ENCODE measurements at places on chromosomes 1 and 21.
A peak's percentile ranks its signal among the peaks of the same experiment; 100 is the strongest.

GRCh38 chr1:44811234-44811633 is 2.9 kb downstream of the BTBD19 start:
- peak; percentile 13 for DNase-seq

- no peak for DNase-seq
Observed at GRCh38 chr1:64543831-64544230, 73.9 kb downstream of the CACHD1 start.

DNA sequence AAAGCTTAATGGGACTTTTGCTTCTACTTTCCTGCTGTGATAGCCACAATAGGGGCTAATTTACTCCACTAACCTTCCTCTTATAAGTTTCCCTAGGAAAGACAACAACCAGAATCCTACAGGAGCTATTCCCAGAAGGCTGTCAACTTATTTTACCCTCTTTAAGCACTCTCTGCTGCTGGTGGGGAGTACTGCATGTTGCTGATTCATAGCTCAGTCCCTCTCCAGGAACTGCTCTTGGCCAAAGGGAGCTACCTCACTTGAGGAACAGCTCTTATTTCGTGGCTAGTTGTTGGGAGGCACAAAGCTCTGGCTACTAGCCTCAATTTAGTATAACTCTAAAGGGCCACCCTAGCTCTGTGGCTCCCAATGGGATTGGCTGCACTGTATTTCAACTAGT is 37.2 kb downstream of the ADSS2 start:
- no peak for DNase-seq

- no peak for DNase-seq
Observed at GRCh38 chr1:190159146-190159545, 318.5 kb downstream of the BRINP3 start.

- peak; percentile 94 for DNase-seq
Observed at GRCh38 chr1:161013488-161014230, 7.3 kb downstream of the F11R start.

DNA sequence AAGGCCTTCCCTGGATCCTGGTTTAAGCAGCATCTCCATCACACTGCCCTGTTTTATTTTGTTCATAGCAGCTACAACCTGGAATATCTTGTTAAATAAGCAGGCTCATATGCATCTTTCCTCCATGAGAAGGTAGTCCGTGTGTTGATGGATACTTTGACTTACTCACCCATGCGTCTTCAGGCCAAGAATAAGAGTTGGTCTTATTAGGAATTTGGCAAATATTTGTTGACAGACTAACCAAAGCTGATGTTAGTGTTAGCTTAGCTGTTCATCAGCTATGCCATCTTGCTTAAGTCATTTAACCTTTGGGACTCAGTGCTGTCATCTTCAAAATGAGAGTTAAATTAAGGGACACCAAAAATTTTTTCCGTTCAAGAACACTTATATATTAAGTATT is 59.2 kb downstream of the SASS6 start:
- DNase-seq, result no peak

DNA sequence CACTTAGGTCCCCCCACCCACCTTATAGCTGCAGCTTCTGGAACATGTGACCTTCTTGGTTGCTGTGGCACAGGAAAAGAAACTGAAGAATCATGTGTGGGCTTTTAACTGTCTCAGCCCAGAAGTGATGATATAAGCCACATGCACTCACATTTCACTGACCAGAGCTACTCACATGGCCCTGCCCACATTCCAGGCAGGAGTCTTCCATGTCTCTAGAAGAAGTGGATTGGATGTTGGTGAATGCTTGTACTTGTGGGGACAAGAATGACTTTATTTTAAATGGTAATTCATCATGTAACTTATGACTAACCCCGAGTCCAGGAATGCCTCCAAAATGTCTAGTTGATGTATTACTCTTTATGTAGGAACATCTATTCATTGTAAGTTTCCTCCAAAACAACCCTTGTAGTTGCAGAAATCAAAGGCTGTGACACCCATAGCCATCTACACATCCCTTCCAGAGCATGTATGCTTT is 15.8 kb upstream of the CAMK1G start:
- DNase-seq, result peak; percentile 58

GRCh38 chr1:47190857-47191256 is 1.0 kb upstream of the PDZK1IP1 start:
- no peak for DNase-seq

DNA sequence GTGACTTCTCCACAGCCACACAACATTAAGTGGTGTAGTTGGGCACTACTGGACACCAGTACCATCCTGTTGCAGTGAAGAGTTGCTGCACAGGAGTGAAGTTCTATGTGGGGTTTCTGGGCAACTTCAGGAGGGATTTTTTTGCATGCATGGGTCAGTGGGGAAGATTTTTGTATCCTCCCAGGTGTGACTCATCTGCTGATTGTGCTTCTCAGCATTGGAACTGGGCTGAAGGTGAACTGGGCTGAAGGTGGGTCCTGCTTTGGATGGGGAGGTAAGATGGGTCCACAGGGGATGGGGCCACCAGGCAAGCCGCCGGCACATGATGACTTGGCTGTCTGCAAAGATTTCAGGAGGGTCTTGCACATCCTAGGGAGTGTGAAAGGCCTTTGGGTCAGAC is 2.6 kb downstream of the SERINC2 start:
- no peak for DNase-seq

DNA sequence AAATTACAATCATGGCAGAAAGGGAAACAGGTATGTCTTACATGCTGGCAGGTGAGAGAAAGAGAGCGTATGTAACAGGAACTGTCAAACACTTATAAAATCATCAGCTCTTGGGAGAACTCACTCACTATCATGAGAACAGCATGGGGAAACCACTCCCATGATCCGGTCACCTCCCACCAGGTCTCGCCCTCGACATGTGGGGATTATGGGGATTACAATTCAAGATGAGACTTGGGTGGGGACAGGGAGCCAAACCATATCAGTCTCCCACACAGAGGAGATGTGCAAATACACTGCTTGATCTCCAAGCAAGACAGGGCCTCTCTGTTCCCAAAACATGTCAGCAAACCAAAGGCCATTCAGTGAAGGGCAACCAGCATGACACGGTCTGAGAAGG is 27.4 kb downstream of the LMX1A start:
- no peak for DNase-seq

GRCh38 chr1:181174861-181175260 is 86.4 kb downstream of the IER5 start:
- DNase-seq, result no peak

DNA sequence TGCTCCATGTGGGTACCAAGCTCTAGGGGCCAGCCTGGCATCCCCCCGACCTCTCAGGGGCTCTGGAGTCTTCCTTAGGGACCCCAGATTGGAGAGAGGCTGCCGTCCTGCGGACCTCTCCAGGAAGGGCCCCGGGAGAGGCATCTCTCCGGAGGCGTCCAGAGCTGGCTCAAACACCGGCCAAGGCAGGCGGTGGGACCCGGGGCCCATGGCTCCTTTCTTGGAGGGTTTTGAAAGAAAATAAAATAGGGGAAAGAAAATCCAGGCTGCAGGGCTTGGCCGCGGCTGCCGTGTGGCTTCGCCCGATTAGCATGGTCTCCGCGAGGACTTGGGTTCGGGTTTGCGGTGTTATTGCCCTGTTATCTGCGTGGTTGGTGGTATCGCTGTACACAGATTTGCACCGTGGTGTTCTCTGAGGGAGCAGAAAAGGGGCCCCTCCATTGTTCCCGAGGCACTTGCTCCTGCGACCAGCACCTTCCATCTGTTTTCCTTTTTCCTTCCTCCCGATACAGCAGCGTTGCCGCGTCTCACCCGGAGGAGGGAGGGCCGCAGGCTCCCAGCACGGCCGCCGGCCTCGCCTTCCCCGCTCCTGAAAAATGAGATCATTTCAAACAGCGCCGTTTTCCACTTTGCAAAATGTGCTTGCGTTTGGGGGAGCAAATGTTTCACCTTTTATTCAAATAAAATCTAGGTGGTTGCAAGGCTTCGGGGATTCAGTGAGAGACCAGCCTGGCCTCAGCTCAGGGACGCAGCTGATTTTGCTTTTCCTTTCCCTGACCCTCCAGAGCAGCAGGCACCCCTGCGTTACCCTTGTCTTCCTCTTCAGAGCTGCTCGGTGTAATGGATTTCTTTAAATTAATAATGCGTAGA is 86.3 kb downstream of the PRDM16 start:
- DNase-seq, result no peak

- no peak for DNase-seq
Observed at GRCh38 chr1:214076708-214077065, 88.9 kb downstream of the PROX1 start.

All from suppressor macrophage (primary cell).